ENCODE measurements at places on chromosomes 7 and 10.

DNA sequence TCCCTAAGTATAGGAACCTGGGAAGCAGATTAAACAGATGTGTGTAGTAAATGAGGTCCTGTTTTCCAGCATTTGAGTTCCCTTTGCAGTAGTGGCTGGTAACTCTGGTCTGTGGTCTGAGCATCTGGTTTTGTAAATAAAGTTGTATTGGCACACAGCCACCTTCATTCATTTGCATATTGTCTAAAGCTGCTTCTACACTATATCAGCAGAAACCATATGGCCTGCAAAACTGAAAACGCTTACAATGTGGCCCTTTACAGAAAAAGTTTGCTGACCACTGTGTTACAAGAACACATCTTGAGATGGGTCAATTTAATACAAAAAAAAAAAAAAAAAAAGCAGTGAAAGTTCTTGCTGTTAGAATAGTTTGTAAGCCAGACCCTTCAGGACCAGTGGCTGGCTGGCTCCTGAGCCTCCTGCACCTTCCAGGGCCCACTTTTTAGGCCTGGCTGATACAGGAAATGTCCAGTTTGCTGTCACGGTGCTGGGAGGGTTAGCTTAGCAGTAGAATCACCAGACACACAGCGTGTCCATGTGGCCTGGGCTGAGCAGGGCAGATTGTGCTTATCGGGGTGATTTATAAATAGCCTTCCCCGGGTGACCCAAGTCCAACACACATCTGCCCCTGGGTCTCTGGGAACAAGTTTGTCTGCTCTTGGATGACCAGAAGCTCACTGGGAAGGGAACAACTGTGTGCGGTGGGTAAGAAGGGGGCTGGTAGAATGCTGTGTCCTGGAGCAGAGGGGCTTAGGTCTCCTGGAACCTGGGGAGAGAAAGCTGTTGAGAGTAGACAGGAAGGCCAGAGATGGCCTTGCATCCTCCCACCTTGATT is 1.4 kb downstream of the C10orf71 start:
- no peak for DNase-seq

- no peak for DNase-seq
Measured at GRCh38 chr10:96638696-96639095, 51.9 kb upstream of the TM9SF3 start.

GRCh38 chr7:2619116-2619515 is 12.7 kb upstream of the TTYH3 start:
- no peak for DNase-seq

DNA sequence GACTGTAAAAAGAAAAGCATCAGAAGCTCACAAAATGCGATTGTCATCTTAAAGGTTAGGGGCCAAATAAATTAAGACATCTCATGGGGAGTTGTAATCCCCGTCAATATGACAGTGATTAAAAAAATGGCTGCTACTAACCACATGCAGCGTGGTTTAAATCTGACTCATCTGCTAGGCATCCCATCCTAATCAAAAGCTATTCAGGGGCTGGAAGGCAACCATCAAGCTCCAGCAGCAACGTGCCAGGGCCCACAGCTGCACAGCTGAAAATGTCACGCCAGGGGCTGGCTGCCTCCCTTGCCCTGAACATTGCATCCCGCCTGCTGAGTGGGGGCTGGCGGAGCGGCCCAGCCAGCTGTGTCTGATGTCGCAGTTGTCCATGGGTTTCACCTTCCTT is 66.3 kb upstream of the FRMD4A start:
- DNase-seq: no peak

GRCh38 chr7:132359743-132360142 is 216.5 kb downstream of the PLXNA4 start:
- no peak for DNase-seq

GRCh38 chr10:99975106-99975829 is 34.5 kb downstream of the DNMBP start:
- no peak for DNase-seq

Data from NK-92 treated with Interleukin-12 subunit alpha and Interleukin-12 subunit beta, amount 100 ng/mL, for 24 hours (cell line).